Activated T-helper 1 cell treated with Interleukin-2 at 50 U/mL for 16 hours (primary cell): ENCODE measurements at places on chromosomes 2 and 18.

DNA sequence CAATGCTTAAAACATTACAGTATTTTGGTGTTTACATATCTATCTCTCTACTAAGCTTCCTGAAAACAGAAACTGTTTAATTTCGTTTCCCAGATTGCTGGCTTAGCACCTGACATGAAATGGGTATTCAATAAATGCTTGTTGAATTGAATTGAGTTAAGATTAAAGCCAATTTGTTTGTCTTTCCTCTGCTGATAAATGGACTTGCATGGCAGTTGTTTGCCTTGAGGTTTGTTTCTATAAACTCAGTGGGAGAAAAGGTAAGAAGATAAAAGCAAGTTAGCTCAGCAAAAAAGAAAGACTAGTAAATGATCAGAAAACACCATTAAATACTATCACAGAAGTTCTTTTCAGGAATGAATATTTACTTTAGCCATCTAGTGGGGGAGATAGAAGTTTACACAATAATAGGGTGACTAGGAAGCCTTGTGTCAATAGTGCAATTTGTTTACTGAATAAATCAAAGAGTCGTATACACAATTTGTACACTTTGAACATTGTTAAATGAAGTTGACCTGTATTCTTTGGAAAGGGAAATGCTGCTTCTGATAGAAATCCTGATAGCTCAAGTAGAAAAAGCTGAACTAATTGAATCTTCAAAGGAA is 754.5 kb upstream of the FAM98A start:
- DNase-seq, result no peak

- no peak for DNase-seq
Measured at GRCh38 chr2:165431014-165431413, 38.5 kb upstream of the CSRNP3 start.

GRCh38 chr18:45415614-45416013 is 199.7 kb upstream of the SLC14A2 start:
- no peak for DNase-seq

DNA sequence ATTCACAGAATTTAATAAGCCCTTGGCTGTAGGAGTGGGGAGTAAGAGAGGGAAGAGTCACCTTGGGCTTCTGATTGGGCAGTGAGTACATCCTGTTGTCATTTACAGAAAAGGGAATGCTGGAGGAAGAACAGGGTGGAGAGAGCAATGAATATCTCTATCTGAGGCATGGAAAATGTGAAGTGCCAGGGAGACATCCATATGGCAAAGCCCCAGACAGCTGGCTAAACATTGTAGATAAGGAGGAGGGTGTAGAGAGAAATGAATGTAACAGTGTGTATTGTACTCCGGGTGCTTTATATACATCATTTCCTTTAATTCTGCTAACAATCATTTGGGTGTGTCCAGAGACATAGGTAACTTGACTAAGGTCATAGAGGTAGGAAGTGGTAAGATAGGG is 103.5 kb downstream of the UPP2 start:
- no peak for DNase-seq
